ENCODE measurements at places on chromosomes 3 and 15.
A peak's percentile ranks its signal among the peaks of the same experiment; 100 is the strongest.

DNA sequence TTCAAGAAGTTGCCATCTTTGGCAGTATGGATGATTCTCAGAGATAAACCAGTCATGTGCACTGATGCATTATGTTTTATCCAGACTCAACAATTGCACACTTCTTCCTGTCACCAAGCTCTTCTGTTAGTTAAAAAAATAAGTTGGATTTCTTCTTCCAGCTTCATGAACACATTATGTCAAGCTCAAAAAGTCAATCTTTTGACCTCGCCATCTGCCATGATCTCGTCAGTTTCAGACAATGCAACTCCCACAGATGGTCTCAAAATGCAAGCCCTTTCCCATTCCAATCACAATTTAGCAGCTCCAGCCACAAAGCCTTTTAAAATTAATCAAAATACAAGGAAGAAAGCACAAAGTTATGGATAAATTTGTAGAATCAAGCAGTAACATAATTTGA, 42.8 kb downstream of the TFDP2 start:
- DNase-seq, result no peak

GRCh38 chr3:170098753-170099152, 61.0 kb downstream of the GPR160 start:
- no peak for DNase-seq

DNA sequence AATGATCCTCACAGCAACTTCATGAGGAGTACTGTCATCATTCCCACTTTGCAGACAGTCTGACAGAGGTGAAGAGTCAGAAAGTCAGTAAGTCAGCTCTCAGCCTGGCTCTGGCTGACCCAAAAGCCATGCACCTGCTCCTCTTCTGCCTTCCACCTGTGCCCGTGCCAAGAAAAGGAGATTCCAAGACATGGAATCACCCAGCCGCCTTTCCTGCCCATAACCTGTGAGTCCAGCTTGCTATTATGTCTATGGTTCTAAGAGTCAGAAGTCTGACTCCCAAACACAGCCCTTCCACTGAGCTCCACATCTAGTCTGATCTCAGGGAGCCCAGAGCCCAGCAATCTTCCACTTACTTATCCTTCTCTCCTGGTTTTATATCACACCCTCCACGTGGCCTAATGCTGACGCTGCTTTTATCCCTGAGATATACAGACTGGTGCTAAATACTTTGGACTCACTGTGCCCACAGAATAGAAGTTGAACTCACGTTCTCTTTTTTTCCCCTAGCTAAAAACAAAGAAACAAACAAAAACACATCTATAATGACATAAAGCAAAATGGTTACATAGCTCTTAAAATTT, 66.0 kb downstream of the PLD1 start:
- DNase-seq, result no peak

- peak; percentile 21 for DNase-seq
These were observed 408.9 kb upstream of the WNT5A start for GRCh38 chr3:55895897-55896566.

GRCh38 chr15:80906159-80906766, 83.4 kb downstream of the MESD start:
- DNase-seq, result no peak

GRCh38 chr3:125028657-125029056, 27.1 kb downstream of the HEG1 start:
- DNase-seq, result no peak

- no peak for DNase-seq
These were observed 68.0 kb downstream of the PDZRN3 start for GRCh38 chr3:73556520-73557372.

DNA sequence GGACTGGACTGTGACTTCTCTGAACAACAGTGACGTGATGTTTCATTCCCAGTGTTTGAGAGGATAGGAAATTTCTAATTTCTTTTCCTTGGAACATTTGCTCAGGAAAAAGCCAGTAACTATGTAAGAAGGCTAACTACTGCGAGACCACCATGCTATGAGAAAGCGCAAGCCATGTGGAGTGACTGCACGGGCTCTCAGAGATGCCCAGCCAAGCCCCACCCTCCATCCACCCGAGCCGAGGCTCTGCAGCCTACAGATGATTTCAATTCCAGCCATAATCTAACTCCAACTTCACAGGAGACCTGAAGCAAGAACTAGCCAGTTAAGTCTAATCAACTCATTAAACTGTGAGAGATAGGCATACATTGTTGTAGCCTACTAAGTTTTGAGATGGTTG, 124.3 kb downstream of the GREM1 start:
- DNase-seq, result no peak

DNA sequence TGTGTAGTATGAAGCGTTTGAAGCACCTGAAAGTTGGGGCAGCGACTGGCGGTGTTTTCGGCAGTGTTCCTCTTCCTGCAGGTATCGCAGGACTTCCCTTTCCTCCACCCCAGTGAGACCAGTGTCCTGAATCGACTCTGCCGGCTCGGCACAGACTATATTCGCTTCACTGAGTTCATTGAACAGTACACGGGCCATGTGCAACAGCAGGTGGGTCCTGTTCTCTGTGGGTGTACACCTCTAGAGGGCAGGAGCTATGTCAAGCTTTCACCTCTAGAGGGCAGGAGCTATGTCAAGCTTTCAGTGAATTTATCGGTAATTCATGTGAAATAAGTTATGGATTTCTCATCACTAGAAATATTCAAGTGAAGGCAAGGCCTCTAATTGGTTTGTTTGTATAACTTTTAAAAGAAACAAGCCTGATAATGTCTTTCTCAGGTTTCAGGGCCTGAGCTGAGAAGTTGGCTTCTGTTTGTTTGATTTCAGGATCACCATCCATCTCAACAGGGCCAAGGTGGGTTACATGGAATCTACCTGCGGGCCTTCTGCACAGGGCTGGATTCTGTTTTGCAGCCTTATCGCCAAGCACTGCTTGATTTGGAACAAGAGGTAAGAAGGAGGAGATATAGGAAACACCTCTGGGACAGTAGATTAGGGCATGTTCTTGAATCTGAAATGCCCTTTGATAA, 5.3 kb downstream of the TUBGCP4 start:
- DNase-seq, result peak; percentile 60

GRCh38 chr15:92166751-92167405, 226.8 kb upstream of the ST8SIA2 start:
- DNase-seq, result no peak

GRCh38 chr15:48806151-48806550, 4.7 kb downstream of the CEP152 start:
- DNase-seq, result peak; percentile 72

GRCh38 chr3:138441256-138441655, 6.8 kb downstream of the ESYT3 start:
- DNase-seq, result peak; percentile 39

DNA sequence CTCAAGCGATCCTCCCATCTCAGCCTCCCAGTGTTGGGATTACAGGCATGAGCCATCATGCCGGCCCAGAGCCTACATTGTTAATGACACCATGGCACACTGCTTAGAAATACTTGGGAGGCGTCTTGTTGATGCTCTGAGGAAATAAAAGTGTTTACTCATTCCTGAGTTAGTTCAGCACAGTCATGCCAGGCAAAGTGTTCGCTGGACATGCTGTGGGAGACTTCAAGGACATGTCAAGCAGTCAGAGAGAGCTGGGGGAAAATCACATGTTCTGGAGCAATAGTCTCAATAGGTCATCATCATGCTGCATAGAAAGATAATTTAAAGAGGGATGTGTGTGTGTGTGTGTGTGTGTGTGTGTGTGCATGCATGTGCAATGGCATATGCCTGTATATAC, 37.5 kb downstream of the TTC23 start:
- DNase-seq, result no peak

DNA sequence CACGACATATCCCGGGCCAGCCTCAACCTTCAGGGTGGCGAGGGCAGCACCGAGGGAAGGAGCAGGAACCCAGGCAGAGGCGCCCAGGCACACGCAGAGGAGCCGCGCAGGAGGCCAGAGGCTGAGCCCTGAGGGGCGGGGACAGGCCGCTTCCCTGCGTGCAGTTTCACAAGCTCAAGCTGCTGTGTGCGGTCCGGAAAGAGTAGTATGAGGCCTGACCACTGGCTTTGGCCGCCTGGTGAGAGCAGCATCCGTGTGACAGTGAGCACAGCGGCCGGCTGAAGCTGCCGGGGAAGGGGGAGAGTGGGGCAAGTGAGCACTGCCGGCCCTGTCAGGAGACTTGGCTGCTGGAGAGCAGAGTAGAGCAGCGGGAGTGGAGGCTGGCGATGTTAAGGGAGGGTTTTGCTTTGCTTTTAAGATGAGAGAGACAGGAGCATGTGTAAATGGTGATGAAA, 8.7 kb downstream of the ZDHHC19 start:
- DNase-seq, result peak; percentile 89

DNA sequence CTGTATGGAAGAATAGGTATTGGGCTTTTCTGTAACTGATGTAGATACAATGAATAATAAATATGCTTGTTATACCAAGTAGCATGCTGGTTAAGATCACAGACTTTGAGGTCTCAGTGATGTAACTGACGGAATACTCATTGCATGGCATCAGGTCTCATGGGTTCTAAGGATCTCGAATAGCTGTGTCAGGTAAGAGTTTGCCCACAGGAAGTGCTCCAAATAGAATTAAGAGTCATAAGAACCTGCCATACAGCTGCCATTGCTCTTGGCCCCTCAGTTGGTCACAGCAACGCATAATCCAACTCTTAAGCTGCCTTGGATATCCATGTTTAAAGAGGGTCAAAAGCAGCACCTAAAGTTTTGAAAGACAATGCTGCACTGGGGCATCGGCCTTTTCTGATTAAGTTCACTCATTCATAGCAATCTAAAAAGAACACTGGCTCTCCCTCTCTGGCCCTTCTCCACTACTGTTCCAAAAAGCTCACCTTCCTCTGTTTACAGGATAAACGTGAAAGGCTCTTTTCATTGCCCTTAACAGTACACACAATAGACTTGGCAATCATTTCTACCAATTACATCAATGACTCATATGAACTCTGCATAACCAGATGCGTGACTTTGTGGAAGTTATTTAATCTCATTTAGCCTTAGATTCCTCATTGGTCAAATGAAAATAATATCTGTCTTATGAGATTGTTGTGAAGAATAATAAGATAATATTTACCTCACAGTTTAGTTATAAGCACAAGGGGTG, 74.6 kb downstream of the ZBTB20 start:
- DNase-seq, result no peak

DNA sequence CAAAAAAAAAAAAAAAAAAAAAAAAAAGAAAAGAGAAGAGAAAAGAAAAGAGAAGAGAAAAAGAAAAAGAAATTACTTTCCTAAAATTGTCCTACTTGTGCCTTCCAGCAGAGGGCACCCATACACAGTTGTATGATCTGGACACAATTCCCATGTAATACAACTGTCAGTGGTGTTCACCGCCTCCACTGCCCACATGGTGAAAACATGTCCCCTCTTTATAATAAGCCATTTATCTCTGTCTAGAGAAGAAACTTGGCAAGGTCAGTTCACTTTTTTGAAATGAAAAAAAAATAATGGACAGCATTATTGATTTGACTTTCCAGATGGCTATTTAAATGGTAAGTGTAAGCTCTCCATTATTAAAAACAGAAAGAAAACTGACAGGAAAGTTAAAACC, 459.4 kb downstream of the GBE1 start:
- peak; percentile 90 for DNase-seq

DNA sequence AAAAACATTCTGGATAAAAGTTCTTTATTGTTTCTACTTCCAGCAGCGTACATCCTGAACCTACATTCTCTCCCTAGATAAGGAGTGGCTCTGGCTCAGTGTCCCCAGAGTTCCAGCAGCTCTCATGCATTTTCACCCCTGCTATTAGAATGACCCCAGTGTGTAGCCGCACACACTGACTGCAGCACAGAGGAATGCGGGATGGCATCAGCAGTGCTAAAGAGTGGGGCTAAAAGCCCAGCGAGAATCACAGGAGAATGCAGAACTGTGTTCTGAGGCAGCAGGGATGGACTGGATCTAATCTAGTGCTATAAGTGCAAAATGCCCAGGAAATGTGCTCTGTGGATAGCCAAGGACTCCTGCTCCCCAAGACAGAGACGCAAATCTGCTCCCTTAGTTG, 66.4 kb upstream of the TJP1 start:
- DNase-seq, result peak; percentile 74

- peak; percentile 88 for DNase-seq
These were observed 20.9 kb downstream of the CD276 start for GRCh38 chr15:73704869-73705645.

GRCh38 chr3:101811875-101812274, 32.9 kb downstream of the NXPE3 start:
- DNase-seq, result no peak

DNA sequence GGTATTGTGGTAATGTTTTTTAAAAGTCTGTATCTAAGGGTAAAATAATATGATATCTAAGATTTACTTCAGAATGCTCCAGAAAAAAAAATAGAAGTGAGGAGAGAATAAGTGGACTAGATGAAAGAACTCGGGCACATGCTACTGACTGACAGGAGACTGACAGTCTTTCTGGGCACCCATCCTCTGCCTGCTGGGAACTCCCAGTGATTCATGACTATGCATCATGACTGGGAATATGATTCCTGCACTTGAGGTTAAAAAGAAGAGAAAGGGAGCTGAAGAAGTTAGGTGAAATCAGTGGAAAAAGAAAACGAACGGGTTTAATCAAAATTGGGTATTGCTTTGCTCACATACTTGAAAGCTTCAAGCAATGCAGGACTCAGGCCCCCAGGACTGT, 35.7 kb upstream of the SPSB4 start:
- peak; percentile 79 for DNase-seq

GRCh38 chr3:49554633-49555265, 472 bp downstream of the BSN start:
- peak; percentile 54 for DNase-seq

DNA sequence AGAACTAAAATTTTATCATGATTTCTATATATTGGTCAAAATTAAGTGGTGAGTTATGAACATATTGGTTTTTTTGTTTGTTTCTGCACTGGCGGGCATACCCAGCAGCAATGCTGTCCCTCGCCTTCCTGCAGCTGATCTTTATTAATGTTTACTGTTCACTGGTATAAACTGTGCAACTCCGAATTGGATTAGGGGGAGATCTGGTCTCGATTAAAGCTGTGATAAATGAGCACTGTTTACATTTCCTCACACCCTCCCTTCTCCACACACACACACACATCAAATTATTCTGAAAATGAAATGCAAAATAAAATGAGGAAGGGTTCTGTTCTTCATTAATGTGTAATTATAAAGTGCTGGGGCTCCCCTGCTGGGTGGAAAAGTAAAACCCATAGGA, 48.5 kb upstream of the DAZL start:
- DNase-seq, result no peak

GRCh38 chr3:43477600-43477999, 144.2 kb downstream of the ANO10 start:
- no peak for DNase-seq

DNA sequence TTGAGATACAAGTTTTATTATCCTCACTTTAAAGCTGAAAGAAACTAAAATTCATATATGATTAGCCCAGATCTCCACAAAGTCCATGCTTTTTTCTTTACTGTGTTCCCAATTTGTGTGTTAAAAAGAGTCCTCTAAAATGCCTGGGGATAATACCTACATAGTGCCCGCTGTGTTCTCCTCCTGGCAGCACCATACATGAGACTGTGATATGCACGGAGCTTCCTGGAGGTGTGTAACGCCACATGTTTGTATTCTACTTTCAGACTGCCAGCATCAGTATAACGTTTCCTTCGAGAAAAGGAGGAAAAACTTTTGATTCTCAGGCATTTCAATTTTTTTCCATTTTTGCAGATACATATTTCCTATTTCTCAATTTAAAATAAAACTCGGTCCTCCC, 273.3 kb upstream of the TGFBR2 start:
- DNase-seq, result no peak

- DNase-seq, result no peak
These were observed 30.9 kb downstream of the MYO9A start for GRCh38 chr15:72086920-72087648.

All from osteoblast (primary cell).